ENCODE measurements at places on chromosomes 1 and 21.

GRCh38 chr1:2887941-2888855, 86.7 kb upstream of the TTC34 start:
- no peak for DNase-seq

DNA sequence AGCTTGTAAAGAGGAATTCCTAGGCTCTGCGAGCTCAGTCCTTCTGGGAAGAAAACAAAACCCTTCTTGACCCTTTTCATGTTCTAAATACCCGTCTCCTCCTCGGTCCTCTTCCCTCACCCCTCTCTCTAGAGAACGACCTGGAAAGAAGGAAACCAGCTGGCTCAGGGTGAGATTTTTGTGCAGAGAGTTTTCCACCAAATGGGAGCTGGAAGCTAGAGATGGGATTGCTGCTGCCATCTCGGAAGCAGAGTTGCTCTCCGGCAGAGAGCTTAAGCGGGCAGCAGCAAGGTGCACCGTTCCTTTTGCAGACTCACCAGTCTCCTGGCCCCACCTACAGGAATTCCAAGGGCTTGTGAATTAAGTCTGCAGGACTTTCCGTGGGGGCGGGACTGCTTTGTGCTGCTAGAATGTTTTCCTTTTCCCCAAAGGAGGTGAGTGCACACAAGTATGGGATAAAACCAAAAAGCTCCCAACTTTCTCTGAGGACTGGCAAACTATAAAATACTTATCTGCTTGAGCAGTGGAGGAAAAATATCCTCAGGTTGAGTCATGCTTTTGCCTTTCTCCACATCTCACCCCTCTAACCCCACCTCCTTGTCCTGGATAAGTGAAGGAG, 29.1 kb upstream of the KIAA0040 start:
- DNase-seq = no peak

- no peak for DNase-seq
Measured at GRCh38 chr21:42202321-42202720, 16.6 kb upstream of the ABCG1 start.

DNA sequence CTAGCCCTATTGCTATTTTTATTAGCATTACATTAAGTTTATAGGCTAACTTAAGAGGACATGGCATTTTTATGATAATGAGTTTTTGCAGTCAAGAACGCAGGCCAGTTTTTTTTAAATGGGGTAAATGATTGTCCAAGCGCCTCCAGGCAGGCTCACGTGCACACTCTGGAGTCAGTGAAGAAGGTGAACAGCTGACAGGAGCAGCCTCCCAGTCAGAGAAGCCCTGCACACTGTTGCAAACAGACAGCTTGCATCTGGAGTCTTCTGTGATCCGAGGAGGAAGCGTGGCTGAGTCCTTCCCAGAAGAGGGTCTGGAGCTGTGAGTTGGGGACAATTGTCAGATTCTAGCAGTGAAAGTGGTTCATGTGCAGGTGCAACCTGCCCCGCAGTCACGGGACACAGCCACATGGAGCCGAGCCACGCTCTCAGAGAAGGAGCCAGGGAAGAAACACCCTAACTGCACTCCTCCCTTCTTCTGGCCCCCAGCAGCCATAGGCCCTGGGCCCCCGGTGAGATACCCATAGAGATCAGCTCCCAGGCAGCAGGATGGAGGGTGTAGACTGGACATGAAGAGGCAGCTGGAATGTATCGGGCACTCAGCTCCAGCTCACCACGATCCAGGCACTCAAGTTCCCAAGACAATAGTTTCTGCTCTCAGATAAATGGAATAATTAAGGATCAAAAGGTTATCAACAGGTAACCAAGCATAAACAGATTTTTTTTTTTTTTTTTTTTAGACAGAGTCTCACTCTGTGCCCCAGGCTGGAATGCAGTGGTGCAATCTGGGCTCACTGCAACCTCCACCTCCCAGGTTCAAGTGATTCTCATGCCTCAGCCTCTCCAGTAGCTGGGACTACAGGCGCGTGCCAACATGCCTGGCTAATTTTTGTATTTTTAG, 26.4 kb downstream of the CAPN2 start:
- no peak for DNase-seq

DNA sequence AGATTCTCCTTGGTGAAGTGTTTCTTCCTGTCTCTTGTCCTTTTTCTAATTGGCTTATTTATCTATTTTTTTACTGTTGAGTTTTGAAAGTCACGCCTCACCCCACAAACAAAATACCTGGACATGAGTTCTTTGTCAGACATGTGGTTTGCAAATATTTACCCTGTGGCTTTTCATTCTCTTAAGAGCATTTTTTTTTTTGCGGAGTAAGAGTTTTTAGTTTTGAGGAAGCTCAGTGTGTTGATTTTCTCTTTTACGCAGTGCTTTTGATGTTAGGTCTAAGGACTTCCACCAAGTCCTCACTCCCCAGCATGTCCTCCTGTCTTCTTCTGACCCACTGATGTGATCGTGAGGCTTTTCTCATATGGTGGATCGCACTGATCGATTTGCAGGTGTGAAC, 7.6 kb downstream of the DFFB start:
- DNase-seq = no peak

DNA sequence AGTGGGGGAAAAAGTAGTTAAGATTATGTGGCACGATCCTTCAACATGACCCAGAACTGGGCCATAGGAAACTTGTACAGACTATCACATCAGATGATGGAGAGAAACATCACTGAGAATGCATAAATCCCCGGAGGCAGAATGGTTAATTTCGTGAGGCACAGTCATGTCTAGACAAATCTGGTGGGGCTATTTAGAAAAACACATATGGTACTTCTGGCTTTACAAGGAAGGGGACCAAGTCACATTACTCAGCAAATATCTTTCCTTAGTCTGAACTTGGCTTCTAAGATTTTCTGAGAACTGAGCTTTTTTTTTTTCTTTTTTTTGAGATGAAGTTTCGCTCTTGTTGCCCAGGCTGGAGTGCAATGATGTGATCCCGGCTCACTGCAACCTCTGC, 9.2 kb upstream of the UQCRHL start:
- DNase-seq = no peak

DNA sequence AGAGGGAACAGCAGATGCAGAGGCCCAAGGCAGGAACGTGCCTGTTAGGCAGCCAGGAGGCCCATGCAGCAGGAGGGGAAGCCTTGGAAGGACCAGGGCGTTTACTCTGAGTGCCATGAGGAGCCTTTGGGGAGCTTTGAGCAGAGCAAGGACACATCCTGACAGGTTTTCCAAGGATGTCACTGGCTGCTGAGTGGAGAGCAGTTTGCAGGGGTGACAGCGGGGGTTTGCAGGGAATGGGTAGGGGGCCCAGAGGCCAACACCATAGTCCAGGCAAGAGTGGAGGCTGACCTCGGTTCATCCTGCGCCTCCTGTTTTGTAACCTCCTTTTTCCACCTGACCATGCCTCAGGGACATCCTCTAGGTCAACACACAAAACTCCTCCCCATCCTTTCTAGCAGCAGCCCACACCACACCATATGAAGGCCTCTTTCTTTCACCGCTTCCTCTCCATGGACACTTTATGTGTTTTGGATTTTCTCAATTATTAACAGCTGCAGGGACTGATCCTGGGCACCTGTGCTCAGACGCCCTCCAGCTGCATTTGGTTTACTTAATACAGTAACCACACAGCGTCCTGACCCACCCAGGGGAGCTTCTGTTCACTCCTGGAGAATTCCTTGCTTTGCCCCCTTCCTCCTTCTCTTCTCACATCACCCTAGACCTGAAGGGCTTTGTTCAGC, 528.5 kb downstream of the MATN1 start:
- no peak for DNase-seq

DNA sequence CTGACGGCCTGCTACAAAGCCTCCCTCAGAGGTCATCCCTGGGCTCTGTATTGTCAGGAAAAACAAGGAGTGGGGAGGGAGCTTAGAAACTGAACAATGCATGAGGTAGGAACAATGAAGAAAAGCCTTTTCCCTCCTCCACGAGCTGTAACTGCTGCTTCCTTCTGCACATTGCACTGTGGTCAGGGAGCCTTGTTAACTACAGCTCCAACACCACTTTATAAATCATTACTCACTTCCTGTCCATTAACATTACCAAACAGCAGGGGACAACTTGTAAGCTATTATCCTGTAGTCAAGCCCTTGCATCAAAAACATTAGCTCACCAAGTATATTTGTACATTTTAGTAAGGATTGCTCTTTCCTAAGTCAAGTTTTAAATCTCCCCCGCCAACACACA, 336.0 kb upstream of the NR5A2 start:
- no peak for DNase-seq

DNA sequence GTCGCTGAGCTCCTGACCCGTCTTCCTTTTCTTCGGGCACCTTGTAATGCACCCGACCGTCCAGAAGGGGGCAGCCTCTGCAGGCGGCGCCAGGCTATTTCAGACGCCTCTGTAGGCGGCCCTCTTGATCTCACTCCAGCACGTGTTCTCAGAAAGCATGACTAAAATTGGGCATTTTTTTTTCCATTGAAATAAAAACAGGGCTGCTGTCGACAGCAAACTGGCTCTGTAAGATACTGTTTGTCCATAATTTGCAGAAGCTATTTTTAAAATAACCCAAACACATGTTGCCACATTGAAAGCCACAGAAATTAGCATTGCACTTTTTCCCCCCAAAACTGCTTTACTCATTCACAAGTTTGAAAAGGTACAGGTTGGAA, 78.0 kb downstream of the STUM start:
- peak; percentile 66 for DNase-seq

- no peak for DNase-seq
Measured at GRCh38 chr1:169809370-169810095, 14.8 kb upstream of the METTL18 start.

DNA sequence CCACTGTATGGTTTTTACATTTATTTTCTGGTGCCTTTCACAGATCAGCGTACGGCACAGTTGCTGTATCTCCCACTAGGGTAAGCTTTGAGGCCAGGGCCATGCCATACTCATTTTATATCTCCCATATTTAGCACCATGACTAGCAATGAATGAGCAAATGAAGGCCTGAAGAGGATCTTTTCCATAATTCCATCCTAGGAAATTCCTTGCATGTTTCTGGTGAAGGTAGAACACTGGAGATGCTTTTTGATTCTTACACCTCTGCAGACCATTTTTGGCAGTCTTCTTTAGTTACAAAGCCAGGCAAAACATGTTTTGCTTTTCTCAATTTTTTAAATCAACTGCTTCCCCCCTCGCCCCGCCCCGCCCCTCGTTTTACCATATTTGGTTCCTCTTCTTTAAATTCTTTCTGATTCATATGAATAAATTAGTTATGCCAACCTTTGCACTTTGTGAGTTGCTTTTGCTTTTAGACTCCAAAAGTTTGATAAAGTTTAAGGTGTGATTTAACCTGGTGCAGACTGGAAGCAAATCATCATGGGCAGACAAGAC, 78.9 kb upstream of the AK4 start:
- no peak for DNase-seq

GRCh38 chr1:107691540-107691939, 273.4 kb downstream of the VAV3 start:
- no peak for DNase-seq

GRCh38 chr1:18992646-18993045, 36.2 kb upstream of the IFFO2 start:
- DNase-seq = no peak

DNA sequence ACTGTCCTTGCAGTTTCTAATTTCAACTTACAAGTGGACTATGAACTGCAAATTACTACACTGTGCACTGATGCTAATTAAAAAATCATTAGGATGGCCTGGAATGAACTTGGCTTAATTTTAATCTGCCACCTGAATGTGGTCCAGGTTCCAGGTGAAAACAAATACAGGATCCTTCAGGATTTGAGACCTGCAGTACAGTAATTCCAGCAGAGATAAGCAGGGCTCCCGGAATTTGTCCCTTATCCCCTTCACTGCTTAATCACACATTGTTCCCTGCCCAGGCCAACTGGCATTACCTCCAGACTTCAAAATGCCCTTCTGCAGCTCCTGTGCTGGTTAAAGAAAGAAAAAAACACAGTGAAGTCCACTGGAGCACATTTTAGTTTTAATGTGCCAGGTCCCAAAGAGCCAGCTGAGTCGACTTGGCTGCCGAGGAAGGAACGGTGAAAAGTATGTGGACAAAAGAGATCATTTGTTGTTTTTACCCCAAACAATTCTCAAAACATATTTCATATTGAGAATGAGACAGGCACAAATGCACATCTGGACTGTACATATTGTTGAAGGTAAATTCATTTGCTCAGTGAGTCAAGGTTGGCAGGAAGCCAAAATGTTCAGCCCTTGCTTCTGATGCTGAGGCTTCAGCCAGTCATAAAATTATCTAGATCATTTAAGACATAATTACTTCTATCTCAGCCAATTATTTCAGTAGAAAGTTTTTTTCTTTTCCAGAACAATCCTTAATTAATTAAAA, 28.3 kb downstream of the DEGS1 start:
- DNase-seq = no peak

- DNase-seq = no peak
Measured at GRCh38 chr1:160548183-160548582, 25.1 kb upstream of the SLAMF6 start.

DNA sequence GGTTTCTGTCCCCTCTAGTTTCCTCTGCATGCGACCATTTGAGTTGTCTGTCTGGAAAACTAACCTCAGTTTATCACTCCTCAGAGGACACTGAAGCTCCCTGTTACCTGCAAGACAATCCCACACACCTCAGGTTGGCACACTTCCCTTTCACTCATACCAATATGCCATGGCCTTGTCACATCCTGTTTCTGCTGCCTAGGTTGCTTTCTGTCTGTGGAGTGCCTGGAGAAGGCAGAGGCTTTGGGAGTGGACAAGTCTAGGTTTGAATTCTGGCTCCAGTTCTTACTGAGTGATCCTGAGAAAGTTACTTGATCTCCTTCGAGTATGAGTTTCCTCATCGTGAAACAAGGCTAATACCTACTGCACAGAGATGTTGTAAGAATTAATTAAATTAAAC, 171.5 kb upstream of the CACYBP start:
- DNase-seq = no peak

GRCh38 chr1:74937176-74937575, 197.0 kb upstream of the LHX8 start:
- DNase-seq = no peak

- no peak for DNase-seq
Measured at GRCh38 chr1:203196371-203196770, 9.9 kb upstream of the CHI3L1 start.

GRCh38 chr21:30829659-30830058, at the start of gene KRTAP7-1:
TSS of gene KRTAP7-1 (minus strand) at chr21:30829759. CDS start at chr21:30829698, 61 bp downstream.
- DNase-seq = no peak

- DNase-seq = peak; percentile 41
Measured at GRCh38 chr1:222618001-222618879, at the start of gene MIA3. TSS of gene MIA3 (plus strand) at chr1:222618097. CDS start at chr1:222618111, 14 bp downstream.

GRCh38 chr1:204377800-204378668, 18.3 kb upstream of the PLEKHA6 start:
- no peak for DNase-seq

GRCh38 chr1:36884029-36884701, 150.2 kb downstream of the GRIK3 start:
- DNase-seq = no peak

- DNase-seq = no peak
Measured at GRCh38 chr1:30253807-30254440, 469.5 kb downstream of the MATN1 start.
